Esophagus squamous epithelium (tissue), 5 donors: ENCODE measurements at places on chromosomes 3 and 15. TPM values are rescaled to one million over a fixed set of nuclear protein-coding genes. Genes with fewer than 3 reads are reported as not detected.
A peak's percentile ranks its signal among the peaks of the same experiment; 100 is the strongest.

The NLGN1 gene
- total RNA-seq: 5.0 TPM

The SLC28A2 gene
- total RNA-seq: not detected

The ANKUB1 gene
- total RNA-seq: not detected

The TNFAIP8L3 gene
- total RNA-seq: 3.7 TPM

The ARIH1 gene
- total RNA-seq: 40.1 TPM

The CLDN16 gene
- not detected for total RNA-seq

The GTF2A2 gene
- 18.7 TPM for total RNA-seq

The KBTBD13 gene
- total RNA-seq: not detected

GRCh38 chr3:102536456-102536855 lies 101.6 kb downstream of the ZPLD1 start:
- DNase-seq: no peak
- no peaks in the 10 kb centered on the region for H3K27me3 ChIP-seq
- H3K36me3 ChIP-seq: no peaks in the 10 kb centered on the region
- H3K27ac ChIP-seq: no peak overlapping the region
- no peak overlapping the region for H3K4me3 ChIP-seq

- H3K4me1 ChIP-seq: no peaks in the 10 kb centered on the region
- no peak overlapping the region for H3K27ac ChIP-seq
- H3K4me3 ChIP-seq: no peak overlapping the region
- DNase-seq: no peak
- H3K27me3 ChIP-seq: no peaks in the 10 kb centered on the region
Measured at GRCh38 chr15:59035201-59035600, 47.7 kb downstream of the RNF111 start.

DNA sequence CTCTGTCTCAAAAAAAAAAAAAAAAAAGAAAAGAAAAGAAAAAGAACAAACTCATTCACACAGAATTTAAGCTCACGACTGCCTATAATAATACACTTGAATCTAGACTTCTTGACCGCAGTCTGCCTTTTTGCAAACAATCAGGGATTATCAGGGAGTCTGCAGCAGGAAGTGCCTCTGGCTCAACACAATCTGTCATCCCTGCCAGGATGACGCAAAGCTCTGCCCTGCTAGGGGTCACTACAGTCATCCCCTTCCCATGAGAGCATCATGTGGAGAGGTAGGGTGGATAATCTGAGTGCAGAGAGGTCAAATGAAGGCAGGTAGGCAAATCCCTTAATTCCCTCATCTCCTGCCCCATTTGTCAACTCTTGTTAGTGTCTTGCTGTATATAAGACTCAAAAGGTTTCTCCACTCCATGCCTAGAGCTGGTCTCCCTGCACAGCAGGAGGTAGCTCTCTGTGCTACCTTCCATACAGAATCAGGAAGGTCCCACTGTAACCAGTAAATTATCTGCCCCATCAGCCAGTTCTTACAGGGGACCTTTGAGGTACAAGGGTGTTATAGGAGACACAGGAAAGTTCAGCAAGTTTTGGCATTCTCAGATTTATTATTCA lies 4.2 kb downstream of the UBAP1L start:
- no peaks in the 10 kb centered on the region for H3K4me1 ChIP-seq
- no peak overlapping the region for H3K27ac ChIP-seq
- H3K27me3 ChIP-seq: no peaks in the 10 kb centered on the region
- no peak for DNase-seq
- H3K4me3 ChIP-seq: no peak overlapping the region

- H3K27me3 ChIP-seq: no peaks in the 10 kb centered on the region
- H3K4me3 ChIP-seq: no peak overlapping the region
- DNase-seq: no peak
- no peak overlapping the region for H3K27ac ChIP-seq
- no peaks in the 10 kb centered on the region for H3K36me3 ChIP-seq
Measured at GRCh38 chr3:14598143-14598569, 53.4 kb upstream of the CCDC174 start.

GRCh38 chr15:60682115-60682514 lies 203.2 kb upstream of the ICE2 start:
- H3K4me1 ChIP-seq: peaks cover 6% of the 10 kb centered on the region
- H3K27ac ChIP-seq: no peak overlapping the region
- H3K4me3 ChIP-seq: no peak overlapping the region
- DNase-seq: no peak

GRCh38 chr3:9141928-9142289 lies 107.5 kb downstream of the SRGAP3 start:
- H3K27me3 ChIP-seq: no peaks in the 10 kb centered on the region
- no peak overlapping the region for H3K4me3 ChIP-seq
- peak overlapping the region; percentile 53 for H3K27ac ChIP-seq
- H3K4me1 ChIP-seq: peaks cover 2% of the 10 kb centered on the region
- H3K36me3 ChIP-seq: no peaks in the 10 kb centered on the region
- no peak for DNase-seq

DNA sequence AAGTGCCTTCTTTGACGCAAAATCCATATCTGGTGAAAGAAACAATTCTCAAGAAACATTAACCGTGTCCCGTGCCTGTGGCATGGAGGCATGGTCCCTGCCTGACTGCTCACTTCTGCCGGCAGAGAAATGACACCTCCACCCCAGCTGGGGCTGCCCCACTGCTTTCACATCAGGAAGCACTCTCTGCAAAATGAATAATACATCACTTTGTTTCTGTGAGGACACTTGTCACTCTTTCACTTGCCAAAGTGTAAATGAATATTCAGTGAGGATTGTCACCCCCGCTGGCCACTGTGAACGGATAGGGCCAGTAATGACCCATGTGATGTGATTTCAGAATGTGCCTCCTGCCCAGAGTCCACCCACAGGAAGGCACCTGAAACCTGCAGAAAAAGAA lies 31.1 kb upstream of the SLC24A5 start:
- no peak for DNase-seq
- no peaks in the 10 kb centered on the region for H3K36me3 ChIP-seq
- no peaks in the 10 kb centered on the region for H3K4me1 ChIP-seq
- no peaks in the 10 kb centered on the region for H3K27me3 ChIP-seq
- H3K27ac ChIP-seq: no peak overlapping the region

GRCh38 chr15:92020804-92021203 lies 167.3 kb downstream of the SLCO3A1 start:
- no peak overlapping the region for H3K27ac ChIP-seq
- no peaks in the 10 kb centered on the region for H3K27me3 ChIP-seq
- H3K4me1 ChIP-seq: peaks cover 31% of the 10 kb centered on the region
- no peak overlapping the region for H3K4me3 ChIP-seq

GRCh38 chr3:146640361-146640760 lies 35.2 kb upstream of the PLSCR5 start:
- H3K36me3 ChIP-seq: no peaks in the 10 kb centered on the region
- no peak overlapping the region for H3K27ac ChIP-seq
- no peak for DNase-seq
- H3K4me3 ChIP-seq: no peak overlapping the region
- no peaks in the 10 kb centered on the region for H3K27me3 ChIP-seq
- no peaks in the 10 kb centered on the region for H3K4me1 ChIP-seq

DNA sequence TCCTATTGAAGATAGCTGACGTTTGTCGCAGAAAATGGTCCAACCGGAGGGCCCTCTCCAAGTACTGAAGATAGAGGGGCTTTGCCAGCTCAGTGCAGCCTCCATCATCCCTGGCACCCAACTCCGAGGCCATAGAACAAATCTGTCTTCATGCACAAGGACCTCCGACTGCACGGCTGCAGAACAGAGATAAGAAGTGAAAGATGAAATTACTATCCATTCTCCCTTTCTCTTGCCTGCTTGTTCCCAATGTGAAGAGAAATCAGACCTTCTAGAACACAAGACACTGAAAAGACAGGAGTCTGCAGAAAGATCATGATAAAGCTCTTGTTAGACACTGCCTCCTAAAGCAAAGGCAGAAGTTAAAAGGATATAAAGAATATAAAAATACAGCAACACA lies 19.9 kb downstream of the INO80 start:
- peaks cover 8% of the 10 kb centered on the region for H3K36me3 ChIP-seq
- no peak overlapping the region for H3K27ac ChIP-seq
- no peak for DNase-seq
- no peak overlapping the region for H3K4me3 ChIP-seq
- H3K4me1 ChIP-seq: no peaks in the 10 kb centered on the region

DNA sequence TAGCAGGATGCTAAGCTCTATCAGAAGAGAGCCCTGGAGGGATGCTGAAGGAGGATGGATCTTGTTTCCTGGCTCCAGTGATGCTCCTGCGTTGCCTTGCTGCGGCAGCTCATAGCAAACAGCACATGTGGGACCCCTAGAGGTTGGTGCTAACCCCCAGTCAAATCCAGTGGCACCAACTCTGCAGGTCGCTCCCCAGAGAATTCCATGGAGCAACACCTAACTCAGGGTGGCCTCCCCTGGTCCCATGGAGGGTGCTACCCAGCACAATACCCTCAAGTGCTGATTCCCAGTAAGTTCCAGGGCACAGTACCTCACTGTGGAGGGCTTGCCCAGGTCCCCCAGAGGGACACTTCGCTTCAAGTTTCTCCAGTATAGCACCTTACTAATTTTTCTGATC lies 231.2 kb downstream of the NEK10 start:
- H3K4me1 ChIP-seq: no peaks in the 10 kb centered on the region
- H3K27me3 ChIP-seq: no peaks in the 10 kb centered on the region
- no peaks in the 10 kb centered on the region for H3K36me3 ChIP-seq
- H3K4me3 ChIP-seq: no peak overlapping the region
- no peak for DNase-seq

GRCh38 chr3:54969652-54970051 lies 41.8 kb upstream of the LRTM1 start:
- no peak overlapping the region for H3K27ac ChIP-seq
- no peaks in the 10 kb centered on the region for H3K36me3 ChIP-seq
- H3K4me3 ChIP-seq: no peak overlapping the region
- H3K27me3 ChIP-seq: no peaks in the 10 kb centered on the region

GRCh38 chr15:45199136-45199810 lies 11.5 kb upstream of the SHF start:
- peak overlapping the region; percentile 63 for H3K4me3 ChIP-seq
- DNase-seq: no peak
- no peaks in the 10 kb centered on the region for H3K36me3 ChIP-seq
- H3K4me1 ChIP-seq: no peaks in the 10 kb centered on the region
- H3K27ac ChIP-seq: peak overlapping the region; percentile 85

GRCh38 chr3:177197727-177198460 lies 612 bp upstream of the TBL1XR1 start:
- DNase-seq: no peak
- peaks cover 72% of the 10 kb centered on the region for H3K4me1 ChIP-seq
- H3K4me3 ChIP-seq: peak overlapping the region; percentile 93
- no peaks in the 10 kb centered on the region for H3K36me3 ChIP-seq
- peak overlapping the region; percentile 97 for H3K27ac ChIP-seq

- no peaks in the 10 kb centered on the region for H3K36me3 ChIP-seq
- H3K4me3 ChIP-seq: peak overlapping the region; percentile 76
- peak overlapping the region; percentile 83 for H3K27ac ChIP-seq
- H3K27me3 ChIP-seq: no peaks in the 10 kb centered on the region
- peaks cover 5% of the 10 kb centered on the region for H3K4me1 ChIP-seq
Measured at GRCh38 chr3:134028486-134029255, 1.1 kb downstream of the SLCO2A1 start.

GRCh38 chr3:27729325-27729724 lies 7.2 kb upstream of the EOMES start:
- no peak overlapping the region for H3K27ac ChIP-seq
- peaks cover 9% of the 10 kb centered on the region for H3K4me1 ChIP-seq
- H3K27me3 ChIP-seq: peaks cover 12% of the 10 kb centered on the region
- H3K36me3 ChIP-seq: no peaks in the 10 kb centered on the region
- H3K4me3 ChIP-seq: no peak overlapping the region
- DNase-seq: no peak

DNA sequence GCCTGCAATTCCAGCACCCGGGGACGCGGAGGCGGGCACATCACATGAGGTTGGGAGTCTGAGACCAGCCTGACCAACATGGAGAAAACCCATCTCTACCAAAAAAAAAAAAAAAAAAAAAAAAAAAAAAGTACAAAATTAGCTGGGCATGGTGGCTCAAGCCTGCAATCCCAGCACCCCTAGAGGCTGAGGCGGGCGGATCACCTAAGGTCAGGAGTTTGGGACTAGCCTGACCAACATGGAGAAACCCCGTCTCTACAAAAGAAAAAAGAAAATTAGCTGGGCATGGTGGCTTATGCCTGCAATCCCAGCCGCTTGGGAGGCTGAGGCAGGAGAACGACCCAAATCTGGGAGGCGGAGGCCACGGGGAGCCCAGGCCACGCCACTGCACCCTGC lies 7.5 kb upstream of the FAN1 start:
- no peaks in the 10 kb centered on the region for H3K4me1 ChIP-seq
- H3K4me3 ChIP-seq: no peak overlapping the region
- no peak overlapping the region for H3K27ac ChIP-seq
- H3K27me3 ChIP-seq: no peaks in the 10 kb centered on the region

GRCh38 chr3:136343873-136344555 lies 93.9 kb downstream of the PCCB start:
- H3K4me1 ChIP-seq: peaks cover 15% of the 10 kb centered on the region
- H3K36me3 ChIP-seq: peaks cover 9% of the 10 kb centered on the region
- DNase-seq: no peak
- H3K27me3 ChIP-seq: no peaks in the 10 kb centered on the region
- no peak overlapping the region for H3K4me3 ChIP-seq

- H3K27me3 ChIP-seq: no peaks in the 10 kb centered on the region
- no peak for DNase-seq
- H3K4me3 ChIP-seq: no peak overlapping the region
- peaks cover 6% of the 10 kb centered on the region for H3K36me3 ChIP-seq
Measured at GRCh38 chr15:81312790-81313543, 11.0 kb downstream of the STARD5 start.
